Naive thymus-derived CD8-positive, alpha-beta T cell (primary cell): ENCODE measurements at places on chromosomes 6 and 20.

GRCh38 chr6:3913077-3913957 is 64.1 kb downstream of the FAM50B start:
- no peak for DNase-seq

GRCh38 chr6:56516003-56516402 is 126.7 kb downstream of the DST start:
- no peak for DNase-seq

- DNase-seq: no peak
Measured at GRCh38 chr6:92810913-92811312, 608.4 kb downstream of the EPHA7 start.

GRCh38 chr6:140321891-140322290 is 947.4 kb upstream of the CITED2 start:
- no peak for DNase-seq

DNA sequence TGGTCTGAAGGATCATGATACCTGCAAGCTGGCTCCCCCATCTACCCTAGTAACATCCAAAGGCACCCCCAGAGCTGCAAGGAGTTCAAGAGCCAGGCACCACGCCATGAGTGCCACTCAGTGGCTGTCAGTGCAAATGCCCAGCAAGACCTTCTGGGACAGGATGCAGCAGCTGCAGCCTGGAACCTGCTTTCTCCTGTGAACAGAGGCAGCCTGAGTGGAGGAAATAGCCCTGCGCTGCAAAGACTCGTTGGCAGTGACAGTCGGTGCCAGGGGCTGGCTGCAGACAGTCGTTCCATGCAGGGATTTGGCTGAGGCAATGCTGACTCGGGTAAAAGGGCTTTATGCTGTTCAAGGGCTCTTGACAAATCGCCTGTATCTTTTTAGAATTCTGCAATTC is 15.7 kb upstream of the SSTR4 start:
- DNase-seq: no peak

DNA sequence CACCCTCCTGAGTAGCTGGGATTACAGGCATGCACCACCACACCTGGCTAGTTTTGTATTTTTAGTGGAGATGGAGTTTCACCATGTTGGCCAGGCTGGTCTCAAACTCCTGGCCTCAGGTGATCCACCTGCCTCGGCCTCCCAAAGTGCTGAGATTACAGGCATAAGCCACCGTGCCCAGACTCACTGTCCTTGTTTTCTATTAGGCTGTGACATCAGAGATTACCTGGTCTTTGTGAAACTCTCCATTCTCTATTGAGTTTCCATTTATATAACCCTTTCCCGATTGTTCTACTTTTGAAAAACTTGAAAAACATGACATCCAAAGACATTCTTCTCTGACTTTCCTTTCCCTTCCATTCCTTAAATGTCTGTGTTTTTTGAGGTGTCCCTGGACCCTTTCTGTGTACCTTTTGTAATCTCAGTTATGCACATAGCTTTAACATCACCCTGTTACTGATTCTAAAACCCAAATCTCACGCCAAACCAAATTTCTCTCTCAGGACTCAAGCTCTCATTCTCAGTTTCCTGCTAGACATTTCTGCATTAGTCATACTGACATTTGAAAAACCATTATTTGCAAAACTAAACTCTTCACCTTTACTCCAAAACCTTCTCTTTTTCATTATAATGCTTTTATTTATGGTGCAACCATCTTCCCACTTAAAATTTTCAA is 137.0 kb downstream of the KHDC1L start:
- no peak for DNase-seq

DNA sequence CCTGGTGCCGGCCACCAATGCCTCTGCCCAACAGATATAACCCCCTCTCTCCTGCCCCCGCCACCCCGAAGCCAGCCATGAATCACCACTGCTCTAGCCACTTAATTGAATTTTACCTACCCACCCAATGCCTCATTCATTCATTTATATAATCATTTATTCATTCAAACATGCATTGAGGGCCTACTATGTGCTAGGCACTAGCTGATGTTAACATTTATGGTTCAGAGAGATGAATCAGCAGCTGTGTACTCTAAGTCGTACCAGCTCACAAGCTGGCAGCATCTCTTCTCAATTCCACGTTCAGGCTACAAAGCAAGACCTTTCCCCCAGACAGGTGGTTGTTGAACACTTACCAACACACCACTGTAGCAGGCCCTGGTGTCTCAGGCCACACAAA is 12.9 kb upstream of the MDGA1 start:
- DNase-seq: no peak

DNA sequence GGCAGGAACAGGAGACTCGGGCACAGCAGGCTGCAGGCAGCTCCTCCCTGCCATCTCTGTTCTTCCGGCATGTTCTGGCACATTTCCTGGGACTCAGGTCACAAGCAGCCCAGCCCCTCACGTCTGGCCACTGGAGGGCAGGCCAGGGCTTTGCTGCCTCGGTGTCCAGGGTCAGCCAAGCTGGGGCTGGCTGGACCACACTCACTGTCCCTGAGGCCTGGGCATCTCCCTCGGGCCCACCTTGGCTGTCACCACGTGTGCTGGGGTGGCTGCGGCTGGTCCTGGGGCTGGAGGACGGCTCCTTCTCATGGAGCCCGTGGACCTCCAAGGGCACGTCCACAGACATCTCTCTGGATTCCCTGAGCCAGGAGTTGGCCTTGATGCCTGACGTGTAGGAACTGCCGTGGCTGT is 18.5 kb downstream of the FRMD1 start:
- DNase-seq: no peak

- no peak for DNase-seq
Measured at GRCh38 chr6:8166156-8166555, 63.8 kb upstream of the EEF1E1 start.

GRCh38 chr6:5967594-5967993 is 39.1 kb downstream of the NRN1 start:
- DNase-seq: no peak

DNA sequence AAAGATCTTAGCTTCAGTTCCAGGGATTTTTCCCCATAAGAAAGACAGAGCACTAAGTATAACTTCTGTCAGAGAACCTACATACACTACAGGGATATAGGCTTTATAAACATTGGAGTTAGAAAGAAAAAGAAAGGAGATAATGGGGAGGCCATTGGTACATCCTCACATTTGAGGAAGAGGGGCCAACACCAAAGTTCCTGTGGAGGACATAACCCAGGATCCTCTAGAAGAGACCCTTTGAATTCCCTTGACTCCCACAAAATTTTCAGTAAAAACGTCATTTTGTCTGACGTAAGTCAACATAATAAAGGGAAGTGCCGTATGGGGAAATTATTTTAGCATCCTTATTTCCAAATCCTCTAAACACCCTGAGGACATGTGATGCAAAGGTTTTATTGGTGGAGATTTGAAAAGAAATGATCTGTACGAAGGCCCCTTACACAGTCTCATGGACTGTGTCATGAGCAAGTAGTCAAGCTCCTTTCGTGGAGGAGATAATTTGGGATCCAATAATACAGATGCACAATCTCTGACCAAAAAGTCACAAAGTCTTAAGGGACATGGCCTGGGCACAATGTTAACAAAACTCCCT is 33.2 kb downstream of the HLA-DRA start:
- DNase-seq: no peak

DNA sequence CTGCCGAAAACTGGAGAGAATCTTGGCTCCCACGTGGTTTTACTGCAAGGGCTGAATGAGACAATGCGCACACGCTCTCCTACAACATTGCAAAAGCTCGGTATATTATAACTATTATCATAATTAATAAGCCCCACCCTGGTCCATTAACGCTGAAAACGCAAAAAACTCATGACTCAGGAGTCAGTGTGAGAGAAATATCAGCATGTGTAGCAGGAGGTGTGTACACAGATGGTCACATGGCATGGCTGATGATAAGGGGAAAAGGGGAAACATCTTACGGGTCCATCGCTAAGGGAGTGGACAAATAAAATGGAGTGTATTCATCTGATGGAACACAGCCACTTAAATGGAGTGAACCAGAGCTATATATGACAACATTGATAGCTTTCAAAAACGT is 29.2 kb downstream of the CDH22 start:
- no peak for DNase-seq

- DNase-seq: no peak
Measured at GRCh38 chr6:128560966-128561365, 40.6 kb upstream of the PTPRK start.

DNA sequence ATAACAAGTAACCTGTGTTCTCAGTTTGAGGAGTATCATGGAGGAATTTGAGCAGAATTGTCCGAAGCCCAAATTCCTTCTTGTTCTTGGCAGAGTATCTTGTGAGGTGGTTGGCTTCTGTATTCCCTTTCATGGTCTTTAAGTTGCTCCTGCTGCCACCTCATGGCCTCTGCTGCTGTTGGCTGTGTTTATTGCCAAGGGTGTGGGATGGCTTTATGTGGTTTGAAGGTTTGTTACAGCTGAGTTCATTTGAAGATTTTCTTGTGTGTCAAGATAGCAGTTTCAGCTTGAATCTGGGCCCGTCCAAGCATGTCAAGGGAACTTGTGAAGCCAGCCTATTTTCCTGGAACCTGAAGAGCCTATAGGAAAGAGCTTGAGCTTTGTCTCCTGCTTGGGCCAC is 20.2 kb upstream of the TTK start:
- no peak for DNase-seq

DNA sequence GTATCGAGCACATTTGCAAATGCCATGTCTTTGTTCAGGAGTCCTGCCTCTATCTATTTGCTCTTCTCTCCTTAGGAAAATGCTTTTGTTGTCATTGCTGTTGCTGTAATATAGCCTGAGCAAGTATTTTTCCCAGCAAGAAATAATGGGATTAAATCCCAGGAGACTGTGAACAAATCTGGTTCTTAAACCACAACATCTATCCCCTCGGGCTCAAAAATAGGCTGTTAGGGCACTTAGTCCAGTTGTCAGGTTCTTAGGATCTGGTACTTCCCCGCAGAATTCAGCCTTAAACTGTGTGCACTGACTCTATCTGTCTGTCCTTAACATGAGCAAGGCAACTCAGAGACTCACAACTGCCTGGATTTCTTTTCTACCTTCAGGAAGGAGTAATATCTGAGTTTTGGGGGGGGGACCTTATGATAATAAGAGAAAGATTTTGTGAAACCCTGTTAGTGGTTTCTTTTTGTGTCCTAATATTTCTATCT is 437.5 kb downstream of the HTR1B start:
- DNase-seq: no peak

DNA sequence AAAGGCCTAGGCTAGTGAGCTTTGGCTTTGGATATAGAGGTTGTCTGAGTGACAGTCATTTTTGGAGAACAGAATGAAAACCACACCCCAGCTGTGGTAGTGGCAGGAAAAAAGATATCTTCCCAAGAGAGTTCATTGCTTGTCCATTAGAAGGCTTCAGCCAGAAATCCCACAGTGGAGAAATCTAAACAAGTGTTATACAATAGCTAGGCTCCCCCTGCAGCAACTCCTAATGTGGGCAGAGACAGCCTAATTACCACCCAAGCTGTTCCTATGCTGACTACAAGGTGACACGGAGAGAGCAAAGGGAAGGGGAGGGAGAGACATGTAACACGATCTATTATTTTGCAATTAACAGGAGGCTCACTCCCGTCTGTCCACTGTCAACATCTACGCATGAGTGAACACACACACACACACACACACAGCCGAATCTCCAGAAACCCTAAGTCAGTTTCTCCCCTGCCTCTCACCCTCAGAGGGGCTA is 147.5 kb upstream of the TCF21 start:
- DNase-seq: no peak

DNA sequence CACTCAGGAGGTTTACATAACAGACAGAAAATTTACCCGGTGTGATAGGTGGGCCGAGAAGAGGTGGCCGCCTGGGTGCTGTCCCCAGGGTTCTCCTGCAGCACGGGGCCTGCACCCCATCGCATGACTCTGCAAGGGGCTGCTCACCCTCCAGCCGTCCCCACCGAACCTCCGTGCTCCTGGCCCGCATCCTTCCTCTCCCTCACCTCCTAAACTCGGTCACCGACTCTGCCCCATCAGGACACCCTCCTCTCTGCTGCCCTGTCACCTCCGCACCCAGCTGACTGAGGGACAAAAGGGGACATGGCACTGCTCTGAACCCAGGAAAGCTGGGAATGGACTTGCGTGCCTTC is 147.6 kb downstream of the SYNDIG1 start:
- DNase-seq: no peak

GRCh38 chr6:48535582-48536009 is 424.6 kb upstream of the PTCHD4 start:
- no peak for DNase-seq

- no peak for DNase-seq
Measured at GRCh38 chr20:43804781-43805180, 78.0 kb upstream of the GTSF1L start.

GRCh38 chr6:80148220-80148619 is 41.7 kb downstream of the BCKDHB start:
- no peak for DNase-seq

DNA sequence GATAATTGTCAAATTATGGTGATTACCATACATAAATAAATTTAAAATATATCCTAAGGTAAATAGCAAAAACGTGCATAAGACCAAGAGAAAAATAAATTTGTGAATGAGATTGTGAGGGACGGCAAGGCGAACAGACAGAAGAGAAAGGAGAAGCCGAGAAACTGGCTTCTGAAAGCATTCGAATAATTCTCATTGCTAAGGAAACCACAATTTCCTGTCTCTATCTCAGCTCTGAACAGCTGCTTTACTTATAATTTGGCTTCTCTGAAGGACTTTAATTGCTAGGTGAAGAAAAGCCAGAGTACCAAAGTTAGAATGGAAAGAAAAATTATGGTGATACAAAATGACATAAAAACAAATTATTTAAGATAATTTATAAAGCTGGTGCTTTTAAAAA is 79.0 kb upstream of the RGS17 start:
- no peak for DNase-seq

GRCh38 chr6:155528335-155528734 is 72.7 kb upstream of the NOX3 start:
- no peak for DNase-seq

DNA sequence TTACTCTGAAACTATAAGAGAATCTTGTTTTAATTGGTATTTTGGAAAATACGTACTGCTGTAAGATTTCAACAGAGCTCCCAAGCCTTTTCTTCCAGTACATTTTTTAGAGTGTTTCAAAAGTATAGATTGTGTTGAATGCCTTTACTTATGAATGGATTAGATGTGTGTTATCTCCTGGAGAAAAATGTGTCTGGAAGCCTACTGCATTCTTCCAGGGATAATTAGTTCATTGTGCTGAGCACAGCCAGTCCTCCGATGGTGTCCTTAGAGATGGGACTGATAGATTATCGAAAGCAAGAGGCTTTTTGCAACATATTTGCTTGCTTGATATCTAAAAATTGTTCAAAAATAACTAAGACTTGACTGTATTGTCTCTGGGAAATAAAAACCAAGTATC is 114.2 kb downstream of the PLEKHG1 start:
- no peak for DNase-seq
